Fibroblast of skin of left biceps (primary cell): ENCODE measurements at places on chromosomes 5 and 9.

- no peak for DNase-seq
Measured at GRCh38 chr9:95044731-95045508, 272.6 kb downstream of the FANCC start.

DNA sequence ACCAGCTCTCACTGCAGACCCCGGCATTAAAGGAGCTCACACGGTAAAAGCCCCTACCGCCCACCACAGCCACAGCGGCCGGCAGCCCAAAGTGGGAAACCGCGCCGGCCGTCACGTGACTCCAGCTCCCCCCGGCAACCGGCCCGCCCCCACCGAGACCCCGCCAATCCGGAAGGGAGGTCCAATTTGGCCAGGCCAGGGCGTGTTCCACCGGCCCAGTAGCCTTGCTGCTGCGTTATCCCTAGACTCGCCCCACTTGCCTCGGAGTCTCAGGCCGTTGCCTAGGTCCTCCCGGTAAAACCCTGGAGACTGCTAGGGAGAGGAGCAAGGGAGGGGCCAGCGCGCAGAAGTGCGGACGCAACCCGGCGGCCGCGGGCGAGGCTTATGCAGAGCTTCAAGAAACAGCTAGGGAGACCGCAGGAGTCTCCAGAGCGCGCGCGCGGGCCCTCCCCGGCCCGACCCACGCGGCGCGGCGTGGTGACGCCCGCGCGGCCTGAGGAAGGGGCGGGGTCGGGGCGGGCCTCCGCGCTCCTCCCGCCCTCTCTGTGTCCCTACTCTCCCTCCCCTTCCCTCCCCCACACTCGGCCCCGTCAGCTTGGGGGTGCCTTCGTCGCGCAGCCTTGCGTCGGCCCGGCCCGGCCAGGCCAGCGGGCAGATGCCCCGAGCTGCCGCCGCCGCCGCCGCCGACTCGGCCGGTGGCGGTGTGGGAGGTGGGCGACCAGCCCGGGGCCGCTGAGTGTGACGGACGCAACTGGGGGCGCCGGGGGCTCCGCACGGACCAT is at the start of gene RIC1:
RIC1 (plus strand) TSS at position 578 of the 782 bp plus-strand sequence; CDS start at position 781, 203 bp downstream.
- peak; percentile 86 for DNase-seq

DNA sequence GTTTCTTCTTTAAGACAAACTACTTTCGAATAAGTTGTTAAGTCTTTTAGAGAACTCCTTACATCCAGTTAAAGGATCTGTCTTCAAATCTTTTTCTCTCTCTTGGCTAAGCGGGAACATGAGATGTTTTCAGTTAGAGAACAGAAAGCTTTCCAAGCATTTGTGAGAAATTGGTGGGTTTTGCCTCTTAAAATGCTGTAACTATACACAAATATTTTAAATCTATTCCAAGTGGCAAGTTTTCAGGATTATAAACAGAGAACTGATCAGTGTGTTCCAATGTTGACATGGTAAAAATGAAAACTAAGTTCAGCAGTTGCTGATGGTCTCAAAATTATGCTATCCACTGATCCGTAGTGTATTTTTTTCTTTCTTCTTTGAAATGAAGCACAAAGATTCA is 100.4 kb downstream of the EBF1 start:
- no peak for DNase-seq

GRCh38 chr5:124740991-124741583 is 5.4 kb downstream of the ZNF608 start:
- DNase-seq, result peak; percentile 83

DNA sequence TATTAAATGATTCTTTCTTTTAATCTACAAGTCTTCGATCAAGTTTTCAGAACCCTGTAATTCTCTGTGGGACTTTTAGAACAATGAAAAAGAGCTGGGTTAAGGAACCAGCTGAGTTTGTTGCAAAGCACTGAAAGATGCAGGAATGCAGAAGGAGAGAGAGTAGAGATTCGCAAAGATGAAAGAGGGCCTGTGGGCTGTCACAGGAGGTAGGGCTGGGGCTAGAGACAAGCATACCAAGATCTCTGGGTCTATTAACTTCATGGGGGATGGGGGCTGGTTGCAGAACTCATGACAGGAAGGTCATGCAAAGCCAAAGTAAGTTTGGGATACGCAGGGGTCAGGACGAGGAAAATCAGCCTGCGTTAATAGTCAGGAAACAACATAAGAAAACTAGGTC is 81.8 kb downstream of the LURAP1L start:
- DNase-seq, result no peak

DNA sequence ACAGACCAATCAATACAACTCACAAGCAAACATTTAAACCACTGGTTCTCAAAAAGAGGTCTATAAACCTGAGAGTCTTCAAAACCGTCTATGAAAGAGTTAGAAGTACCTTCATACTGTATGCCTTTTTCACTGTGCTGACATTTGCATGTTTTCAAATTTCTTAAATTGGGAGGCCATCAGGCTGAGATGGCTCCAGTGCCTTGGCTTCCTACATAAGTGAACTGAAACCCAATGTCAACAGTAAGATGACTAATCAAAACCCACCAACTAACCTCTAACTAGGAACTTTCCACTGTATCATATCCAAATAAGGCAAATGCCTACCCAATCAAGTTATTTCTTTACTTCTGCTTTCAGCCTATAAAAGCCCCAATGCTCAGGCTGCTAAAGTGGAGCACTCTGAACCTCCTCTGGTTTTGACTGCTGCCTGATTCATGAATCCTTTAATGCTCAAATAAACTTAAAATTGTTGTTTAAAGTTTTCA is 35.1 kb downstream of the FAM13B start:
- DNase-seq, result no peak

DNA sequence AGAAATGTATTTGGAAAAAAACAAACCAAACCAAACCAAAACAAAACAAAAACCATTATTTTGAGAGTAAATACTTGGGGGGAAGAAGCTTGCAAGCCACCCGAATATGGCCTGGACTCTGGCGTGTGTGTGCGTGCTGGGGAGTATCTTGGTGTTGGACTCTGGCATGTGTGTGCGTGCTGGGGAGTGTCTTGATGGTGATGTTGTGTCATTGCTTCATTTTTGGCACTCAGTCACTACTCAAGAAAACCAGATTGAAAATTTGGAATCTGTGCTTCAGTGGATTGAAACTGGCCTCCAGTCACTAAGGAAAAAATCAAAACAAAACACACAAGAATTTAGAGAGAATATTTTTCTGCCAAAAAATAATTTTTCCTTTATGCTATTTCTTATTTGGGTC is 76.1 kb downstream of the ARRDC3 start:
- DNase-seq, result no peak

DNA sequence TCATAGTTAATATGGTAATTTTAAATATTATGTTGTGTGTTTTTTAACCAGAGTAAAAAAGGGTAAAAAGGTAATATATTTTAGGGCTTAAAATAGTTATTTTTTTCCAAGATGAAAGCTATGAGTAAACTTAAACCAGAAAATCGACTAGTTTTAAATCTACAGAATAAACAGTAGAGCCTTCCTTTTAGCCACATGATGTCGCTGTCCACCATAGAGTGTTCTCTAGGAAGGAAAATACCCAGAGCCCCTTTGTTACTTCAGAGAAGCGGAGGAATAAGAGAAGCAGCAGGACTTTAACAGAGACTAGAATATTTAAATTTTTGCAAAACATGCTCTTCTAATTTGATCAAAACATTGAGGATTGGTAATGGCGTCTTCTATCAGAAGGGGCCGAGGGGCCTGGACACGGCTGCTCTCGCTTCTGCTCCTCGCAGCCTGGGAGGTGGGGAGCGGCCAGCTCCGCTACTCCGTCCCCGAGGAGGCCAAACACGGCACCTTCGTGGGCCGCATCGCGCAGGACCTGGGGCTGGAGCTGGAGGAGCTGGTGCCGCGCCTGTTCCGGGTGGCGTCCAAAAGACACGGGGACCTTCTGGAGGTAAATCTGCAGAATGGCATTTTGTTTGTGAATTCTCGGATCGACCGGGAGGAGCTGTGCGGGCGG is at the start of gene PCDHA2:
PCDHA2 (plus strand) TSS at position 258 of the 664 bp plus-strand sequence.
- DNase-seq, result no peak

DNA sequence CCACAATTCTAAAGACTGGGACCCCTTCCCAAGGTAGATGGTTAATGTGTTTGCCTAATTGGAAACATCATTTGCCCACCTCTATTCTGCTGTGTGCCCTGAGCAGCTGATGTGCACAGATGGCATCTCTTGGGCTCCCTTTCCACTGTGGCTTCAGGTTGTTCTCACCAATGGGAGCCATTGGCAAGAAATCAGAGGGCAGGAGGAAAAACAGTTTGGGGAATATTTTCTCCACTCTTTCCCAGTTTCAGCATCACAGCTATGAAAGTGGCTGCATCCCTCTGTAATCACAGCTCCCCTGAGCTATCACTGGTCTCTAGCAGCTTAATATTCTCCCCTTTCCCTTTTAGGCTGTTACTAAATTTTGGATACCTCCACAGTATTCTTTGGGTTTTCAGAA is 911.6 kb upstream of the SEMA6A start:
- DNase-seq, result no peak

DNA sequence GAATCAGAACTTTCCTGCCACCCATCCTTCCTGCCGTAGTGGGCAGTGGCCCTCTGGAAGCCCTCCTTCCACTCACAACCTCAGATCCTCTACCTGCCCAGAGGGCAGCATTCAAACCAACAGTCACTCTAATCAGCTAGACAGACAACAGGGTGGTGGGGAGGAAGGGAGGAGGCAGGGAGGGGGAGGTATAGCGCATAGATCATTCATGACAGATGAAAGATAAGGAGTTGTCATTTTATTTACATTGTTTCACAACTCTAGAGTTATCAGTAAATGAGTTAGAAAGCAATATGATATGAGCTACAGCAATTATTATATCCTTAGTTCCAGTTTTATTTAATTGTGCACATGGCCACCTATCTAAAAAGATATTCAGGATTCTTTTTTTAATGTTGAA is 852 bp downstream of the IL9 start:
- DNase-seq, result no peak

DNA sequence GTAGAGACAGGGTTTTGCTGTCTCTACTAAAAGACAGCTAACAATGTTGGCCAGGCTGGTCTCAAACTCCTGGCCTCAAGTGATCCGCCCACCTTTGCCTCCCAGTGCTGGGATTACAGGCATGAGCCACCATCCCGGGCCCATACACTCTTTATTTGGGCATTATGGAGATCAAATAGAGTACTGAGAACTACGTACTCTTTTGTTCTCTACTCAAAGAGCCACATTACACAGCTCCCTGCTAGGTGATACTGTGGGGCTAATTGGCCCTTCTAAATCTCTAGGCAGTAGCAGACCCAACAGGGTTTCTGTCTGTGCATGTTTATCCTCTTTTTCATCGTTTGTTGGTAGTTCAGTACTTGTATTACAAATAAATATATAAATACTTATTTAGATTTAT is 16.1 kb downstream of the CKMT2 start:
- DNase-seq, result no peak
